ENCODE measurements at places on chromosomes 7 and 10.

DNA sequence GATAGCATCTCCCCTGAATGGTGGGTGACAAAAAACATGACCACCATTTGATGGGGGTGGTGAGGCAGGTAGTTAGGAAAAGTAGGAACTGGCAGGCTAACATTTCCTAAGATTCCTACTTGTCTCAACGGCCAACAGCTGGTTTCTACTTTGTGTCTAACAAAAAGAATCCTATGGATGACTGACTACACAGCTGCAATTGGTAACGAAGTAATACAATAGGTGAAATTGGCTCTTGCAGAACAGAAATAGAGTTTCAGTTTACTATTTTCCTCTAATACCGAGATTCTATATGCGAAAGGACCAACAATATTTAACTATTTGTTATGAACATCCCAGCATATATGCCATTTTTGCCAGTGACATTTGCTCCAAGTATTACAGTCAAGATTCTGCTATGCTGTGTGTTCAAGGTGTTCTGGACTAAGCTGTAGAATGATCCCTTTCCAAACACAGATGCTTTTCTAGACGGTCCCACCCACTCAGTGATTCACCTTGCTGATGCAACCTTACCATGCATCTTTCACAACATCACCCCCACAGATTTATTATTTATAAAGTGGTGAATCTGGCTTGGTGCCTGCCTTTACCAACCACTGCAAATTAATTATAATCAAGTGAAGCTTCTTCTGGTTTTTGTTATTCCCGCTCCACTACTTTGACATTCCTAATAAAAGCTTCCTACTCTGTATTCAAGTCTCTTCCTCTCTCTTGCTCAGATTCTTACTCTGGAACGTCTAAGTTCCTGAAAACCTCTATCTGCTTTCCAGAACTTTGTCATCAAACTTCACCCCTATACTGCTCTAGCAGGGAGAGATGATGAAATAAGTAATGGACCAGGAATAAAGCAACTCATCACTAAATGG lies 16.8 kb downstream of the BBIP1 start:
- no peak for DNase-seq

- no peak for DNase-seq
Measured at GRCh38 chr10:33309406-33309805, 25.1 kb downstream of the NRP1 start.

GRCh38 chr7:80468931-80469714 lies 42.7 kb downstream of the GNAT3 start:
- no peak for DNase-seq

GRCh38 chr7:821688-822087 lies 10.6 kb upstream of the SUN1 start:
- no peak for DNase-seq

- no peak for DNase-seq
Measured at GRCh38 chr10:132213917-132214316, 27.2 kb downstream of the DPYSL4 start.

DNA sequence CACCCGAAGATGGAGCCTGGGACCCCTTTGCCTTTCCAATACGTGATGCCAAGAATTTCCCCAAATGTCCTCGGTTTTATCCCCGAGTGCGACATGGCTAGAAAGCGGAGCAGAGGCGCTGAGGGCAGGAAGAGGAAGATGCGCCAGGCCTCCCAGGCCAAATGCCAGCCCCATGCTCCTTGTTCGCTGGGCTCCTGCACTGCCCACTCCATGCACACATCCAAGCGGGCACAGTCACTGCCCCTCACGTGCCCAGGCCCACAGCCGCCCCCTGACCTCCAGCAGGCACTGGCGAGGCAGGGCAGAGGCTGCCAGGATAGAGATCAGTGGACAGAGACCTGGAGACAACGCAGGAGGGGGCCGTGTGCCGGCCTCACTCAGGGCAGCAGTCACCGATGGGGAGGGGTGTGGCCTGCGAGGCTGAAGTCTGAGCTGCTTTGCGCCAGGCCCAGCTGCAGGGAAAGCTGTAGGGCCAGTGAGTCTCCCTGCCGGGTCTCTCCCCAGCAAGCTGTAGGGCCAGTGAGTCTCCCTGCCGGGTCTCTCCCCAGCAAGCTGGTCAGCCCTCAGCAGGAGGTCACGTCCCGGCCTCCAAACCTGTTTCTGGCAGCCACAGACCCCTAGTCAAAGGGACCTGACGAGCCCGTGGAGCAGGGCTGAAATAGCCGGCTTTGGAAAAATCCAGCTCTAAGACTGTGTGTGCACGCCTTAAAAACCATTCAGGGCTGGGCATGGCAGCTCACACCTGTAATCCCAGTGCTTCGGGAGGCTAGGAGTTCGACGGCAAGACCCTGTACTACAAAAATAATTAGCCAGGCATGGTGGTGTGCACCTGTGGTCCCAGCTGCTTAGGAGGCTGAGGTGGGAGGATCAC lies 100.6 kb upstream of the DIP2C start:
- DNase-seq = no peak

DNA sequence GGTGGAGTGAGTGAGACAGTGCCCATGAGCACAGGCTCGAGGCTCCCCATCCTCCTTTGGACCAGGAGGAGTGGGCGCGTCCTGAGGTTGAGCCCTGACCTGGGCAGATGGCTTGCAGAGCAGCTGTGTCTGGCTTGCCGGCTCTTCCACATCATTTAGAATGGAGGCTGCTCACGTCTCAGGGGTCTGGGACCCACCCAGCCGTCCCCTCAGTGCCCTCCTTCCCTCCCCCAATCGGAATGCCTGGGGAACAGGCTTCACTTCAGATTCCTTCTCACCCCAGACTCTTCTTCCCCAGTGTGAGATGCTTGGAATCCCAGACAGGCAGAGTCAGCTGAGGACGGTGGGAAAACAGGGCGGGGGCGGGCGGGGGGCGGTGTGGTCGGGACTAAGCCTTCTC lies 968.6 kb upstream of the ZNF722 start:
- DNase-seq = no peak

DNA sequence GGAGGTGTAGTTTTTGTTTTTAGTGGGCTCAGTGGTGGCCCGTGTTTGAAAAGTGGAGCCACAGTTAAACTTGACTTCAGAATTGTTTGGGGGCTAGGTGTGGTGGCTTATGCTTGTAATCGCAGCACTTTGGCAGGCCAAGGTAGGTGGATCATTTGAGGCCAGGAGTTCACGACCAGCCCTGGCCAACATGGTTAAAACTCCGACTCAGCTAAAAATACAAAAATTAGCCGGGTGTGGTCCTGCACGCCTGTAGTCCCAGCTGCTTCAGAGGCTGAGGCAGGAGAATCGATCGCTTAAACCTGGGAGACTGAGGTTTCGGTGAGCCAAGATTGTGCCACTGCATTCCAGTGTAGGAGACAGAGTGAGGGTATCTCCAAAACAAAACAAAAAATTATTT lies 1.8 kb downstream of the CCT6A start:
- DNase-seq = no peak

DNA sequence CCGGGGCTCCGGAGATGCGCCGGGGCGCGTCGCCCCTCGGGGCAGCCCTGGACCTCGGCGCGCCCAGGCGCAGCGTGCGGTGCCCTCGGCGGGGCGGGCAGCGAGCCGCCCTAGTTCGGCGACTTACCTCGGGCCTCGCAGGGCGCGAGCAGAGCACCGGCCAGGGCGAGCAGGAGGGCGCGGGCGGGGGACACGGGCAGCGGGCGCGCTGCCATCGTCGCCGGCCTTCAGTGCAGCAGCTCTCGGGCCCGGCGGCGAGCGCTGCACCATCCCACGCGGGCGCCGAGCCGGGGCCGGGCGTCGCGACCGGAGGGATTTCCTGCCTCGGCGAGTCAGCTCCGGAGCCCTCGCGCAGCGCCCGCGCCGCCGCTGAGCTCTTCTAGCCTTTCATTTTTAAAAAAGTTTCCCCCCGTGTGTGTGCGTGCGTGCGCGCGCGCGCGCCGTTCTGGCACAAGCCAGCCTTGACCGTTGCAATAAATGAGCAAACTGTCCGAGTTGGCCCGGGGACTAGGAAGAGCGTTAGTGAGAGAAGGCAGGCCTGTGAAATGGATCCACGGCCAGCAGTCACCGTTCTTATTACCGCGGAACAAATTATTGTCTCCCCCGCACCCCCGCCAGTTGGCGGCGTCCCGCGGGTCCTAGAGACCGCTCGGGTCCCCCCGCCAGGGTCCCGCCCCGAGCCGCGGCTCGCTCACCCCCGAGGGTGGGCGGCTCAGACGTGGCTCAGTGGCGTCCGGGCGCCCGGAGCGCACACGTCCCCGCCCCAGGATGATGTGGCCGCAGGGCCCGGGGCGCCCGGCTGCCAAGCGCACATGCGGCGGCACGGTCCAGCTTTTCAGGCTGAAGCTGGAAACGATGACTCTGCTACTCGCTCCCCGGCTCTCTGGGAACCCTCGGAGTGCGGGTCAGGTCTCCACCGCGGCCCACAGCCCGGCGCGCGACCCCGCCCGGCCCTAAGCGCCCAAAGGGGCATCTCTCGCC lies at the start of gene ADAM12:
TSS of gene ADAM12 (minus strand) at position 547 of the 981 bp plus-strand sequence. CDS start at position 215, 332 bp downstream.
- peak; percentile 16 for DNase-seq
